ENCODE measurements at places on chromosomes 6 and 20. TPM values are rescaled to one million over a fixed set of nuclear protein-coding genes. Genes with fewer than 3 reads are reported as not detected.

Gene WFDC10B
- polyA plus RNA-seq = not detected

Gene SEMG1
- not detected for polyA plus RNA-seq

Gene HLA-DOA
- 2.8 TPM for polyA plus RNA-seq

Gene SCAND1
- 22.1 TPM for polyA plus RNA-seq
